Transverse colon (tissue), 4 donors: ENCODE measurements at places on chromosomes 3 and 15. TPM values are rescaled to one million over a fixed set of nuclear protein-coding genes. Genes with fewer than 3 reads are reported as not detected.
A peak's percentile ranks its signal among the peaks of the same experiment; 100 is the strongest.

ALG1L2 gene
- total RNA-seq: not detected

CHDH gene
- 68.9 TPM for total RNA-seq

RYR3 gene
- 0.96 TPM for total RNA-seq

ISLR gene
- 18.8 TPM for total RNA-seq

- DNase-seq: no peak
Observed at GRCh38 chr15:89342840-89343239, 8.2 kb upstream of the POLG start.

TPM1 gene
- total RNA-seq: 1,399 TPM

DNA sequence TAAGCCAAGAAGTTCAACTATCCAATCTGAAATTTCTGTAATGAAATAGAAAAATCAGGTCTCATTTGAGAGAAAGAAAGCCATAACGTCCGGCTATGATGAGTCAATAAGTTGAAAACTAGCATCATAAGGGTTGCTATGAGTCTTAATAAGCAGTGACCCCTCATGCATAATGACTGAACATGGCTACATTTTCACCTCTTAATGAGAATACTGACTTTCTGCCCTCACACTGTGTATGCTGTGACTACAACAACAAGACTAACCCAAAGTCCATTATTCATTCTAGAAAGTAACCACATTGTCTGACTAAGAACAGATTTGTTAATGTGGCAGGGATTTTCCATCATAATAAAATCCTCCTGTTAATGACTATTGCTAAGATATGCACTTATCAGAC, 884.0 kb upstream of the CADM2 start:
- DNase-seq: no peak

DNA sequence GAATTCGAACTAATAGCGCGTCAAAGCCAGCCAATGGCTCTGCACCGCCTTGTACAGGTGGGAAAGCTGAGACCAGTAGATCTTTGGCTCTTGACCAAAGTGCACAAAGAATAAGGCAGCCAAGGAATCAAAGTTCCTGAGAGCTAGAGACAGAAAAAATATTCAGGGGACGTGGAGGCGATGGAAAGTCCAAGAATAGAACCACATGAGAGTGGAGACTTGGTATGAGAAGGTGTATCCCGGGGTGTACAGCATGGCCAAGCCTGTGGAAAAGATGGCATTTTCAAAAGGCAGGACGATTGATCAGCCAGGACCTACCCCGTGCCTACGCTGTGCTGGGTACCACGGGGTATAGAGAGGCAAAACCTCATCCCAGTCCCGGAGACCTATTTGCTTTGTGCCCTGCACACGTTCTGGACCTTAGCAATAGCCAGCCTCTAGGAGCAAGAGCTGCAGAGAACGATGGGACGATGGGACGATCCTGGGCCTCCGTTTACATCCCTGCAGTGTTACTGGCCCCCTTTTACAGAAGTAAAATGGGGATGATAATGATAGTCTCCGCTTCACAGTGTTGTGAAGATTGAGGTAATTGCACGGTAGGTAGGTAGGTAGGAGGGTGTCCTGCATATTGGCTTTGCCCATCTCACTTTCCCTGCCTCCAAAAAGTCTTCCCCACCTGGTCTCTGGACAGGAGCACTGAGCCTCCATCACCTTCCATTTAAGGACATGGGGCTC, 583 bp upstream of the RBSN start:
- peak; percentile 17 for DNase-seq

GRCh38 chr15:66045542-66045941, 176.3 kb downstream of the RAB11A start:
- peak; percentile 16 for DNase-seq

ADGRG7 gene
- 10.8 TPM for total RNA-seq

GRCh38 chr3:128875556-128876120, 3.8 kb upstream of the ACAD9 start:
- DNase-seq: peak; percentile 29

IL16 gene
- 27.7 TPM for total RNA-seq

- no peak for DNase-seq
Observed at GRCh38 chr15:94834494-94834893, 603.1 kb downstream of the MCTP2 start.

GRCh38 chr3:98903705-98904481, 2.4 kb upstream of the DCBLD2 start:
- no peak for DNase-seq
